ENCODE measurements at places on chromosomes 2 and 18.
A peak's percentile ranks its signal among the peaks of the same experiment; 100 is the strongest.

DNA sequence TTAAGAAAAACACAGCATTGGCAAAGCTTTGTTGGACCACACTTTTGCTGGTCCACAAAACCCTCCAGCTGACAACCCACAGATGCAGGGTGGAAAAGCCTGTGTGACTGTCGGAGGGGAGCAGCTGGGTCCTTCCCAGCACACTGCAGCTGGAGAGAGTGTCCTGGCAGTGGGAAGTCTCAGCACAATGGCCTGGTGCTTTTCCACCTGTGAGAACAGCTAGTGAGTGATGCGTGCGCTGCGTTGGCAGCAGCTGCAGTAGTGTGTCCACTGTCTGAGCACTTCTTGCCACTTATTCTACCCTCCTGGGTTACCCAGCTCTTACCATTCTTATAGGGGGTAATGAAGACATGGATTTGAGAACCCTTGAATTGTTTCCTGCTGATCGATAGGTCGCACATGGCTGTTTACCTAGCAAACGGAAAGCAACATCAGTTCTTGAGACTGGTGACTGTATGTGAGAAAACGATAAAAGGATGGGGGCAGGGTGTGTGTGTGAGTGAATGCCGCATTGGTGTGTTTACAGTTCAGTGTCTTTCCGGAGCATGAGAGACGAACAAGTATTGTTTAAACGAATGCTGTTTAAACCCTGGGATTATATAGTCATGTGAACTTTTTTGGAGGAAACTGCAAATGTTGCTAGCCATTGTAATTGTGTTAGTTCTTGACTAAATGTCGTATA, 69.7 kb downstream of the LYPD6 start:
- no peaks in the 10 kb centered on the region for H3K27me3 ChIP-seq
- no peaks in the 10 kb centered on the region for H3K4me1 ChIP-seq

- no peak for DNase-seq
- no peaks in the 10 kb centered on the region for H3K27me3 ChIP-seq
- H3K4me1 ChIP-seq = no peaks in the 10 kb centered on the region
- no peak overlapping the region for H3K4me3 ChIP-seq
- no peaks in the 10 kb centered on the region for H3K36me3 ChIP-seq
Observed at GRCh38 chr18:68414407-68414806, 300.5 kb downstream of the TMX3 start.

DNA sequence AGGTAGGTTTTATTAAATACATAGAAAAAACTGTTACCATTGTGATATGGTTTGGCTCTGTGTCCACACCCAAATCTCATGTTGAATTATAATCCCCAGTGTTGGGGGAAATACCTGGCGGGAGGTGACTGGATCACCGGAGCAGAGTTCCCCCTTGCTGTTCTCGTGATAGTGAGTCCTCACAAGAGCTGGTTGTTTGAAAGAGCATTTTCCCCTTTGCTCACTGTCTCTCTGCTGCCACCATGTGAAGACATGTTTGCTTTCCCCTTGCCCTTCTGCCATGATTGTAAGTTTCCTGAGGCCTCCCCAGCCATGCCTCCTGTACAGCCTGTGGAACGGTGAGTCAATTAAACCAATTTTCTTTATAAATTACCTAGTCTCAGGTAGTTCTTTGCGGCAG, 352.7 kb upstream of the SLC39A10 start:
- no peaks in the 10 kb centered on the region for H3K27me3 ChIP-seq
- no peaks in the 10 kb centered on the region for H3K36me3 ChIP-seq
- no peak for DNase-seq
- no peak overlapping the region for H3K27ac ChIP-seq
- no peak overlapping the region for H3K4me3 ChIP-seq

DNA sequence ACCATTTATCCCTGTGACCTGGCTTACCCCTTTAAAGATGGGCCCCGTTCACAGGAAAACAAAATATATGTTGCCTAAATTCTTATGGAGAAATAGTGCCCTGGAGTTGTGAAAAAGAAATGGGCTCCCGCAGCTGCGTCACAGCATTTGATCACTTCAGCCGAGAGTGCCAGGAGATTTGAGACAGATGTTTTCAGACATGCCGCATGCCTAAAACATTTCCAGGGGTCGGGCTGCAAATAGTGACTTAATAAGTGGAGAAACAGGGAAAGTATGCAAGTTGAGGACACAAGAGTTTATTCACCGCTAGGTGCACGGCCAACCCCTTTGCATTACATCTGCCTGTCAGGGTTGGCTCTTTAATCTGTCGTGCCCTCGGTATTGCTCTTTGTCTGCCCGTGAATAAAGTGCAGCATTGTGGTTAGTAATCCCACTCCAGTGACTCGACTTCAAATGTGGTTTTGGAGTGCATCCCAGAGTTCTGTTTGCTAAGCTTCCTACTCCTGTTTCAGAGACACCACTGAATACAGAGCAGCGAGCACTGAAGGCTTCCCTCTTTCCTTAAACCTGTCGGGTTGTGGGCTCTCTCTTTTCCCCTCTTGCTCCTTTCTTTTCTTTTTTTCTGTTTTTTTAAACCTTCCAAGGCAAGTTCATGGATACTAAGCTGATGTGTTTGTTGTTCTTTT, 187.5 kb downstream of the LTBP1 start:
- peak overlapping the region; percentile 36 for H3K4me3 ChIP-seq
- no peaks in the 10 kb centered on the region for H3K27me3 ChIP-seq
- H3K36me3 ChIP-seq = no peaks in the 10 kb centered on the region
- DNase-seq = peak; percentile 83

Data from suprapubic skin (tissue), 4 donors.